ENCODE measurements at places on chromosomes 13 and 19.
A peak's percentile ranks its signal among the peaks of the same experiment; 100 is the strongest.

DNA sequence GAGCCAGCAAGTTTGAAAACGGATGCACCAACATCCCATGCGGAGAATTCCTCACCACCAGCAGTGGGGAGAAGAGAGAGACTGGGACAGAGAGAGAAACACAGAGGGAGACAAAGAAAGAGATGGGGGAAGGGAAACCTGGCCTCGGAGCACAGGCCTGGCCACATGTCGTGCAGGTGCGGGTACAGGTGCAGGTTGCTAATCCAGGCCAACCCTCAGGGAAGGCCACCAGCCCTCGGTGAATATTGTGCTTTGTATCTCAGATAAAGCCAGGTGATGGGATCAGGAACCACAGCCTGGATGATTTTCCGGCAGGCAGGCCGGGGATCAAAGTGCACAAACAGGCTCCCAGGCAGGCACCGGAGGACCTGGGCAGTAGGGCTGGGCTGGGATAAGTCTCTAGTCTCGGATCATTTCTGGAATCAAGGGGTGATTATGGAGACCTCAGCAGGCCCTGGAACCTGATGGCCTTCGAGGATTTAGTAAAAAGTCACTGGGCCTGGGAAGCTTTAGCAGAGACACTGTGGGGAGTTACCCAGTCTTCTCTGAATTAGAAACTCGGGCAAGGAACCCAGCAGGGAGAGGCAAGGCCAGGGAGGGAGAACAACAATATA, 3.7 kb downstream of the GAS6 start:
- DNase-seq: no peak

- DNase-seq: no peak
Measured at GRCh38 chr13:68970532-68970931, 1137.1 kb upstream of the ATXN8OS start.

GRCh38 chr19:39401070-39401548, 5.5 kb upstream of the ZFP36 start:
- no peak for DNase-seq

- DNase-seq: no peak
Measured at GRCh38 chr19:31160336-31160926, 188.8 kb downstream of the TSHZ3 start.

- DNase-seq: no peak
Measured at GRCh38 chr13:112132142-112132541, 65.2 kb downstream of the SOX1 start.

DNA sequence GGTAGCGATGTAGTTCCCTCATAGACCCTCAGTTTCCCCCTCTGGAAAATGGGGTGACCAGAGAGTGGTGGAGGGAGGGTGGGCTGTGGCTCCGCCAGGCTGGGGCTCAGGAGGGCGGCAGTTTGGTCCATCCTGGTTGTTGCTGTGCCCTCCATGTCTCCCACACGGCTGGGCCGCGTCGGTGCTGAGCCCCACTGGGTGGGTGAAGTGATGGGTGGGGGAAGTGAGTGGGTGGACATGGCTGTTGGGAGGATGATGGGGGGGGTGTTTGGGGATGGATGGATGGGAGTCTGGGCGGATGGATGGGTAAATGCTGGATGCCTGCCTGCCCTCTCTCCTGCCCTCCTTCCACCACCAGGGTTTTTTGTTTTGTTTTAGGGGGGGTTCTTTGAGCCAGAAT, 16.6 kb upstream of the EHD2 start:
- no peak for DNase-seq

- no peak for DNase-seq
Measured at GRCh38 chr19:49843265-49843664, 7.7 kb upstream of the PTOV1 start.

DNA sequence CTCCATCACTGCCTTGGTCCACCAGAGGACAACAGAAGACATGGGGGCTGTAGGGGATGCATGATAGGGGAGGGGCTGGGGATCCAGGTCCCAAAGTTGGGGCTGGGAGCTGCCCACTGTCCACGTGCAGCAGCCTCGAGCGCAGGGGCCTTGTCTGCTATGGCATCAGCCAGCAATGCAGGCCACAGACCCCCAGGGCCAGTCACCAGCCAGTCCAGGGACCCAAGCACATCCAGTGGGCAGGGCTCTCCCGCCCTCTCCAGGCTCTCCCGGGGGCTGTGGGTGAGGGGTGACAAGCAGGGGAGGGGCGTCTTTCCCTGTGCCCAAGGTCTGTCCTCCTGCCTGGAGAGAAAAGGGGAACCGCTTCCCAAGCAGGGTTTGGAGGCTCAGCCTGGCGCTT, 32.8 kb downstream of the PEPD start:
- no peak for DNase-seq

DNA sequence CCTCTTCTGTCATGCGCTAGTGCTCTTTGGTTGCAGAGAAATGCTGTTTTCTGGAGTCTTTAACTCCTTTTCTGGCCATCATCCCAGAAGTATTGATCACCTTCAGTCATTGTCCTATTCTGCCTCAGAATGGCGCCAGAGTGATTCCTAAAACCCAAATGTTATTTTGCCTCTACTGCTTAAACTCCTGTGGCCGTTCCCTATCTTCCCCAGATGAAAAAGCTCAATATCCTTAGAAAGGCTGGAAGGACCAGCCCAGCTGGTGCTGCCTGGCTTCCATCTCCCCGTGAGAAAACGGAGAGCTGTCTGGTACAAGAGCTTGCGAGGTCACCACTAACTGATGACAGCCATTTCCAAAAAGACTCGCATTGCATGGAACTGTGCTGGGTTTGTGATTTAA, 179.1 kb downstream of the RBM26 start:
- DNase-seq: no peak

GRCh38 chr13:28455580-28456194, 39.2 kb downstream of the FLT1 start:
- DNase-seq: no peak

GRCh38 chr19:996051-996838, 4.0 kb upstream of the GRIN3B start:
- DNase-seq: no peak

DNA sequence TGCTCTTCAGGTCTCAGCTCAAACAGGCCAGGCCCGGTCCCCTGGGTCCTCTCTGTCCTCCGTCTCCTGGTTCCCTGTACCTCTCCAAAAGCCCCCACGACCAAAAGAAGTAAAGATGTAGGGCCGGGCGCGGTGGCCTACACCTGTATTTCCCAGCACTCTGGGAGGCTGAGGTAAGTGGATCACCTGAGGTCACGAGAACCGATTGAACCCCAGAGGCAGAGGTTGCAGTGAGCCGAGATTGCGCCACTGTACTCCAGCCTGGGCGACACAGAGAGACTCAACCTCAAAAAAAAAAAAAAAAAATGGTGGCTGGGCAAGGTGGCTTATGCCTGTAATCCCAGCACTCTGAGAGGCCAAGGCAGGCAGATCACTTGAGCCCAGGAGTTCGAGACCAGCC, 22.0 kb upstream of the BCL3 start:
- DNase-seq: no peak

GRCh38 chr13:47897411-47898050, 103.5 kb downstream of the SUCLA2 start:
- DNase-seq: no peak

DNA sequence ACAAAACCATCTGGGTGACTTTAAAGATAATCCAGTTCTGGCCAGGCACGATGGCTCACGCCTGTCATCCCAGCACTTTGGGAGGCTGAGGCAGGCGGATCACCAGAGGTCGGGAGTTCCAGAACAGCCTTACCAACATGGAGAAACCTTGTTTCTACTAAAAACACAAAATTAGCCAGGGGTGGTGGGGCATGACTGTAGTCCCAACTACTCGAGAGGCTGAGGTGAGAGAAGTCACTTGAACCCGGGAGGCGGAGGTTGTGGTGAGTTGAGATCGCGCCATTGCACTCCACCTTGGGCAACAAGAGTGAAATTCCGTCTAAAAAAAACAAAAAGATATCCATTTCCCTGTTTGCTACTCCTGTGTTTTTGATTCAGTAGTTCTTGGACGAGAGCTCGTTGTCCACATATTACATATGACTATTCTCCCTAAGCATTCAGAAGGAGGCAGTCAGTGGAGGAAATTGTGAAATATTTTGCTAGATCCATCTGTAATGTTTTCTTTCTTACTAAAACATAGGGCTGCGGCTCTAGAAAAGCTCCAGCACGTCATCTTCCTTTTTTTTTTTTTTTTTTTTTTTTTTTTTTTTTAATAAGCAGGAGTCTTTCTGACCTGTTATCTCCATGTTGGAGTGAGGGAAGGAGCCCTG, 33.6 kb downstream of the ZNF701 start:
- DNase-seq: no peak

- DNase-seq: no peak
Measured at GRCh38 chr13:113655346-113656002, 2.5 kb downstream of the ATP4B start.

DNA sequence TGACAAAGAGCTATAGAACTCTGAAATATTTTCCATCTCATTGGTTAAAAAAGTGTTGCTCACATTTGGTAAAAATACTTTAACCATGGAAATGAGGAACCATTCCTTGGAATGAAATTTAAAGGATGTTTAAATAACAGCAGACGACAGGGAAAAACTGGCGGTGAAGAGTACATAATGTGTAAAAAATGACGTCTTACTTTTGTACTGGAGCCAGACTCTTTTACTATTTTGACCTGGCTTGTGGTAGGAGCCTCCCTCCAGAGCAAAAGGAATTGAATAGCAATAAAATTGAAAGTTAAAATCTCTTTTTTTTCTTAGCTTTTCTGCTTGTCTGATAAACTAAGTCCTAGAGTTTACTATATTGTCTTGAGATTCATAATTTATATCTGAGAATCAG, 426.2 kb upstream of the KLHL1 start:
- no peak for DNase-seq

DNA sequence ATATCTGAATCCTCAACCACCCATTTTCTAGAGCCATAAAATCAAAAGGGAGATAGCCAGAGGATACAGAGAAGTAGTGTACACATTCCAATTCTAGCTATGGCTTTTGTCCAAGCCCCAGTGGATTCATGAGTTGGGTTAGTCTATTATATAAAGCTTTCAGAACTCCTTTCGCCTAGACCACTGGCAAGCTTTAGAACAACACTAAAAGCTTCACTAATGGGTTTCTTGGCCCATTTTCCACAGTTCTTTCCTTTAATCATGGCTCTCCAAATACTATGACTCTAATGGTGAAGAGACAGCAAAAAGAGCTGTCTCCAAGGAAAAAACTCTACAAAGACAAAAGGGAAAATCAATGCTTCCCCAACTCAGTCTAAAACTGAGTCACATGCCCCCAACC, 48.2 kb upstream of the SLITRK5 start:
- no peak for DNase-seq

DNA sequence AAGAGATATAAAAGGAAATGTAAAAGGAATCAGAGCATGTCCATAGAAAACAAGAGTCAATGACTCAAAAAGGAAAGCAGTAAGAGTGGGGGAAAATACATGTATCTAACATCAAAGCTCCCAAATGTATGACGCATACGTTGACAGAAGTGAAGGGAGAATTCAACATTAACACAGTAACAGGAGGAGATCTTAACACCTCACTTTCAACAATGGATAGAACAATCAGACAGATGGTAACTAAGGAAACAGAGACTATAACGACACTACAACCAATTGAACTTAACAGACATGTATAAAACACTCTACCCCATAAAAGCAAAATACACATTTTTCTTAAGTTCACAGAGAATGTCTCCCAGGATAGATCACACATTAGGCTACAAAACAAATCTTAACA, 774.8 kb upstream of the ARGLU1 start:
- DNase-seq: no peak

- DNase-seq: peak; percentile 99
Measured at GRCh38 chr13:79880818-79881217, 399.9 kb downstream of the NDFIP2 start.

GRCh38 chr19:13585512-13585911, 79.2 kb upstream of the CACNA1A start:
- no peak for DNase-seq

DNA sequence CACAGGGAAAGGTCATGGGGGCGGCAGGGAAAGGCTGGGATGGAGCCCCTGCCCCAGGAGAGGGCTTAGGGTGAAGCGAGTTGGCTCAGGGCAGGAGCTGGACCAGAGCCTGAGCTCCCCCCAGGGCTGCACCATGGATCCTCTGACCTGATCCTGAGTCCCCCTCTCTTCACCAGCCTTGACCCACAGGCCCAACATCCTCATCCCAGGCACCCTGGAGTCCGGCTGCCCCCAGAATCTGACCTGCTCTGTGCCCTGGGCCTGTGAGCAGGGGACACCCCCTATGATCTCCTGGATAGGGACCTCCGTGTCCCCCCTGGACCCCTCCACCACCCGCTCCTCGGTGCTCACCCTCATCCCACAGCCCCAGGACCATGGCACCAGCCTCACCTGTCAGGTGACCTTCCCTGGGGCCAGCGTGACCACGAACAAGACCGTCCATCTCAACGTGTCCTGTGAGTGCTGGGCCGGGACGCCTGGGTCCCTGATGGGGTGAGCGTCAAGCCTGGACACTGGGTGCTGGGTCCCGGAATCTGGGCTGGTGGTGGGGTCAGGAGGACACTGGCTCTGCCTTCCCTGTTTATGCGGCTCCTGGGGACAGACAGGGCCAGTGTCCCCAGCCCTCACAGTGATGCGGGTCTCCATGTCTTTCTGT, 842 bp downstream of the SIGLEC9 start:
- DNase-seq: no peak

DNA sequence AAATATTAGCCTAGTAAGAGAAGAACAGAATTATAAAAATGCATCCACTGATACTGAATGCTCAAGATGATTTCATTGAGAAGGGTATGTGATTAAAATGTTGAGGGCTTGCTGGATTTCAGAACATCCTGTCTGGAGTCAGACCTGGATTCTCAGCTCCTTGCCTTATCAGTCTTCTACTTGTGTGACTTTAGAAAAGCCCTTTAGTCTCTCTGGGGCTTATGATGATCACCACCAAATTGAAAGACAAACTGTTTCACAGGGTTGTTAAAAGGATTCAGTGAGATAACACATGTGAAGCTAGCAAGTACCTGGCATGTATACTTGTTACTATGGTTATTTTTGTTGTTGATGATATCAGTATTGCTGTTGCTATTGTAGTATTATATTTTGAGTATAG, 118.4 kb downstream of the GPC6 start:
- no peak for DNase-seq

DNA sequence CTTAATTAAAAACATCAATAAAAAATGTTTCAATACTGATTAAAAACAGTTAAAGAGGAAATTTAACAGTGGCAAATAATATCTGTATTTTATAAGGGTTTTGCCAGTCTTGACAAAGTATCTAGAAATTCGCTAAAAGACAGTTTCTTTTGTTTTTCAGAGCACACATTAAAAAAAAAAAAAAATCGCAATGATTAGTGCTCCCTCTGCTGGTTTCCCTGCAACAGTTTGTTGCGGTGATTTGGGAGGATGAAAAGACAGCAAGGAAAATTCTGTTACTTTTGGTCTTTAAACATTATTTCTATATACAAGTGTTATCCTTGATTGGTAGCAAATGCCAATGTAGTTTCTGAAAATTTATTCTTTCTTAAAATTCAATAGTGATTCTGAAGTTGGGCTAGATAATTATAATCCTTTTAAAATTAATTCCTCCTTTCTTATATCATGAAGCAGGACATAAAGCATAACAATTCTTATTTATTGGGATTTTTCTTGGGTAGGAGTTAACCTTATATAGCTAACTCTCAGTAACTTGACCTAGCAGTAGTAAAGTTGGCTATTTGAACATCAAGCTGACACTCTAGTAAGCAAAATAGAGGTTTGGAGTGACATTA, 23.1 kb upstream of the SPRY2 start:
- DNase-seq: no peak

- DNase-seq: no peak
Measured at GRCh38 chr19:3809881-3810707, 23.9 kb upstream of the MATK start.
